ENCODE measurements at places on chromosomes 7 and 10. TPM values are rescaled to one million over a fixed set of nuclear protein-coding genes. Genes with fewer than 3 reads are reported as not detected.

GRCh38 chr7:33802600-33802999, 102.7 kb upstream of the BMPER start:
- no peak for DNase-seq

DNA sequence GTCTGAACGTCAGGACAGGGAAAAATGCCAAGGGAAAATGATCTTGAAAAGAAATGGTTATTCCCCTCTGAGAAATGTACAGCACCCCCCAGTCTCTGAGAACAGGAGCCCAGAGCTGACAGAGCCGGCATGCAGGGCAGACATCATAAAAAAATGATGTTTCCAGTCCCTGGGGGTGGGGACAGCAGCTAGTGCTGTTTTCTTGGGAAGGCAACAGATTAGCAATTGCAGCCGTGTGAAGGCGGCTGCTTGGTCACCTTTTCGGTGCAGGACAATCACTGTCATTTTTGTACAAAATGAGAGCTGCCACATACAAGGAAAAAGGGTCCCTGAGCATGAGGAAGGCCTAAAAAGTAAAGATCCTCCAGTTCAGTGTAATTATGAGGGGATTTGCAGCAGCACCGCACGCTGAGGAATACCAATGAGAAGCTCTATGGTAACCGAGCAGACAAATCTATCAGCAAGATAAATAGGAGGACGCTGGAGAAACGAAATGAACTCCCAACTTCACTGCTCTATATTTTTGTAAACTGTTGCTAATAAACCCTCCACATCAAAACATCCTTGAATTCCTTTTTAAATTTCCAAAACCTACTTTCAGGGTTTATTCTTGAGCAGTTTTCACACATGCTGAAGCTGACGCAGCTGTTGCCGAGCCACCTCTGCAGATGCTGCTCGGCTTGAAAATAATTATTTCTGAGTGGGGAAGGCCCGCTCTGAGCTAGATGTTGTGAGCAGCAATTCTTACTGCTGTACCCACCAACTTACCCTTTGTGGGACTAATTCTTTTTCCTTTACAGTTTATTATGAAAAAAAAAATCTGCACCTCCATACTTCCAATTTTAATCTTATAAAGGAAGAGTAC, 98.2 kb upstream of the NEBL start:
- DNase-seq: no peak

DNA sequence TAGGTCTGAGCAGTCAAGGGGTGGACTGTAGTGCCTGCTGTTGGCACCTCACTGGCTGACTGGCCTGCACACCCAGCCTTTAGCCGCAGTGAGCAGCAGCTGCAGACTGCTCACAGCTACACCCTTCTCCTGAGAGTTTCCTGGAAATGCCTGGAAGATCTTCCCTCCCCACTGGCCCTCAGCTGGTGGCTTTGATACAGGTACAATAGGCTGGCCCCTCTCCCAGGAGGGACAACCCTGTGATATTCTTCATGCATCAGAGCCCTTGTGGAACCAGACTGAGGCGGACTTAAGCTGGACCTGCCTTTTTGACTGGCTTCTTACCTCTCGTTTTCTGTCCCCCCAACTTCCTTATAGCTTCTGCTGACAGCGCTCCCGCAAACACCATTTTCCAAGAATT, 6.4 kb downstream of the GCK start:
- DNase-seq: no peak

- DNase-seq: no peak
These were observed 6.9 kb downstream of the KPNA7 start for GRCh38 chr7:99201027-99201426.

The SEMA3A gene
- 0.19 TPM for polyA plus RNA-seq

The FEZF1 gene
- polyA plus RNA-seq: not detected

The IDI1 gene
- polyA plus RNA-seq: 26.0 TPM

The LIPN gene
- polyA plus RNA-seq: 0.06 TPM

Data from heart right ventricle (tissue), 16 donors.